ENCODE measurements at places on chromosomes 4 and X. TPM values are rescaled to one million over a fixed set of nuclear protein-coding genes. Genes with fewer than 3 reads are reported as not detected.

The APLN gene
- total RNA-seq = 0.07 TPM

The SPIN2A gene
- 1.1 TPM for total RNA-seq

The MTNR1A gene
- not detected for total RNA-seq

The AMBN gene
- total RNA-seq = not detected

The CLCN4 gene
- total RNA-seq = 0.05 TPM

The PNPLA4 gene
- 5.0 TPM for total RNA-seq
